ENCODE measurements at places on chromosomes 16 and 17.

GRCh38 chr17:39810939-39811728 lies 53.0 kb downstream of the IKZF3 start:
- DNase-seq: no peak

- DNase-seq: no peak
These were observed 260.2 kb downstream of the GRIN2A start for GRCh38 chr16:9921997-9922396.

GRCh38 chr17:17811381-17812210 lies 25.2 kb downstream of the SREBF1 start:
- DNase-seq: no peak

GRCh38 chr16:87387942-87388817 lies 4.0 kb upstream of the MAP1LC3B start:
- DNase-seq: peak; percentile 98

DNA sequence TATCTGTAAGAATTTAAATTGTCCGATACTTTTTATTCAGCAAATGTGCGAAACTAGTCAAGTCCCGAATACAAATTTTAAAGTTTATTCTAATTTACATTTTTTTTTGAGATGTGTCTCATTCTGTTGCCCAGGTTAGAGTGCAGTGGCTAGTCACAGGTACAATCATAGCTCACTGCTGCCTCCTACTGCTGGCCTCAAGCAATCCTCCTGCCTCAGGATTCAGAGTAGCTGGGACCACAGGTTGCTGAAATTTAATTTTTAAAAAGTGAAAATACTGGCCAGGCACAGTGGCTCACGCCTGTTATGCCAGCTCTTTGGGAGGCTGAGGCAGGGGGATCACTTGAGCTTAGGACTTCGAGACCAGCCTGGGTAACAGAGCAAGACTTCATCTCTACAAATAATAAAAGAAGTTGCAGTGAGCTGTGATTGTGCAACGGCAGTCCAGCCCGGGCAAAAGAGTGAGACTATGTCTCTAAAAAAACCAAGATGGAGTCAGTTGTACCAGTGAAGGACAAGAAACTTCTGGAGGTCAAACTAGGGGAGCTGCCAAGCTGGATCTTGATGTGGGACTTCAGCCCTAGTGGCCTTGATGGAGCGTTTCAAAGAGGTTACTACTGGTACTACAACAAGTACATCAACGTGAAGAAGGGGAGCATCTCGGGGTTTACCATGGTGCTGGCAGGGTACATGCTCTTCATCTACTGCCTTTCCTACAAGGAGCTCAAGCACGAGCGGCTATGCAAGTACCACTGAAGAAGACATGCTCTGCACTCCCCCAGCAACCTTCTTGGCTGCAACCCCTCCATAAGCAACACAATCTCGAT lies 5.6 kb downstream of the POLG2 start:
- DNase-seq: no peak

All from sigmoid colon (tissue), 7 donors.